Activated CD4-positive, CD25-positive, alpha-beta regulatory T cell (primary cell): ENCODE measurements at places on chromosomes 13 and 19.

GRCh38 chr19:42108527-42109389, 23.5 kb downstream of the POU2F2 start:
- DNase-seq: peak; percentile 80

GRCh38 chr19:2171349-2172145, 7.8 kb downstream of the DOT1L start:
- DNase-seq: peak; percentile 69

DNA sequence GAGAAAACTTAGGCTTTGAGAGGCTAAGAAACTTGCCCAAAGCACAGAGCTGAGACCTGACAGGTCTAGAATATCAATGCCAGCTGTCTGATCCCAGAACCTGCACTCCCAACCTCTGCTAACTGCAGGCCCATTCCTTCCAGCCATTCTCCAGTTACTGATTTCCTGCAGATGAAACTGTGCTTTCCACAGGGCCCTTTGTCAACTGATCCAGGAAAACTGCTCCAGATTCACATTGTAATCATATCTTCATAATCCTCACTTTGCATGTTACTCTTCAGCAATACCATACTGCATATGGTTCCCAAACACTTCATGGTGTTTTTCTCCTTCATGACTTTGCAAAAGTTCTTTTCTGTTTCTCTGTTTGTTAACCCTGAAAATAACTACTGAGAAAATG, 100.6 kb downstream of the RAP2A start:
- DNase-seq: no peak

DNA sequence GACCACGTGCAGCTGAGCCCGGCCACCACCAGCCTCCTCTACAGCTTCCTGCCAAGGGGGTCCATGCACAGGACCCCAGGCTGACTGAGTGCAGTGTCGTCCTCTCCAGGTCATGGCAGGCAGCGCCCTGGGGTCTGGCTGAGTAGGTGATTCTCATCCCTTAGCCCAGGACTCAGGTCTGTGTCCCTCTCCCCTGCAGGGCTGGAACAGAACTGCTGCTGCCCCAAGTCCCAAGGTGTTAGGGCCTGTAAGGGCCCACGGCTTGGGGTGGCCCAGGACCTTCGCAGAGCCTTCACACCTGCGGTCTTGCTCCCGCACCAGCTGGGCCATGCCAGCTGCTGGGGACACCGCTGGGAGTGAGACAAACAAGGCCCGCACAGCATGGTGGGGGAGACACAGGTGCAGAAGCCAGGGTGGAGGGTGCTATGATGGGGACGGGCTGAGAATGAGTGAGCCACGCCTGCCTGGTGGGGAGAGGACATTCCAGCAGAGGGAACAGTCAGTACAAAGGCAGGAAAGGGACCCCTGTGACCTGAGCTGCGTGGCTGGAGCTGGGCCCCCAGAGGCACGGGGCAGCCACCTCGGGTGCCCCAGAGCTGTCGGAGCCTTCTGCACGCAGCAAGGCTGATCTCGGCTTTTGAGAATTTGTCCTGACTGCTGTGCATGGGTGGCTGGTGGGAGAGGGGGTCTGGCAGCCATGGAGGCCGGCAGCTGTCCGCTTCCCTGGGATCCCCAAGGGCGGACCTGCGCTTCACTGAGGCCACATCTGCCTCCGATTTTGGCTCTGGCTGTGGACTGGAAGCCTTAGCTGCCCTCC, 11.9 kb downstream of the PLEKHF1 start:
- DNase-seq: no peak

- no peak for DNase-seq
Observed at GRCh38 chr13:82687884-82688283, 1194.4 kb downstream of the SLITRK1 start.

GRCh38 chr13:77893066-77893465, 25.6 kb downstream of the EDNRB start:
- no peak for DNase-seq

GRCh38 chr13:35698911-35699576, 222.6 kb upstream of the MAB21L1 start:
- no peak for DNase-seq

- no peak for DNase-seq
Observed at GRCh38 chr13:73088332-73088935, 29.6 kb downstream of the KLF5 start.

DNA sequence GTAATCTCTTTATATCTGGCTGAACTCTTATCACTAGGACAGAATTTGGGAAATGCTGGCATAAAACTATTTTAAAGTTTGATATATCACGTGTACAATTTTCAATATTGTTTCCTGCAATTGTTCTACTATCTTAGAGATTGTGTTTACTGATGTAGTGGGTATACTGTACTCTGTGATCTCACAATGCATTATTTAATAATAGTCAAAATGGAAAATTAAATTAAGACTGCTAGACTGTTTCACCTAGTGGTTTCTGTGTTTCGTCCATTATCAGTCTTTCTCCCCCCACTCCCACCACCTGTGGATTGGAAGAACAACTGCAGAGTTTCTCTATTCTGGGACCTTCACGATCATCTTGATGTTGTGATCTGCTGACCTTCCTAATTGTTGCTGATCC, 449.2 kb upstream of the SLC10A2 start:
- DNase-seq: no peak

GRCh38 chr13:24927810-24928404, 163.9 kb downstream of the RNF17 start:
- no peak for DNase-seq
